NCI-H187 (cell line): ENCODE measurements at places on chromosomes 13 and 19.

DNA sequence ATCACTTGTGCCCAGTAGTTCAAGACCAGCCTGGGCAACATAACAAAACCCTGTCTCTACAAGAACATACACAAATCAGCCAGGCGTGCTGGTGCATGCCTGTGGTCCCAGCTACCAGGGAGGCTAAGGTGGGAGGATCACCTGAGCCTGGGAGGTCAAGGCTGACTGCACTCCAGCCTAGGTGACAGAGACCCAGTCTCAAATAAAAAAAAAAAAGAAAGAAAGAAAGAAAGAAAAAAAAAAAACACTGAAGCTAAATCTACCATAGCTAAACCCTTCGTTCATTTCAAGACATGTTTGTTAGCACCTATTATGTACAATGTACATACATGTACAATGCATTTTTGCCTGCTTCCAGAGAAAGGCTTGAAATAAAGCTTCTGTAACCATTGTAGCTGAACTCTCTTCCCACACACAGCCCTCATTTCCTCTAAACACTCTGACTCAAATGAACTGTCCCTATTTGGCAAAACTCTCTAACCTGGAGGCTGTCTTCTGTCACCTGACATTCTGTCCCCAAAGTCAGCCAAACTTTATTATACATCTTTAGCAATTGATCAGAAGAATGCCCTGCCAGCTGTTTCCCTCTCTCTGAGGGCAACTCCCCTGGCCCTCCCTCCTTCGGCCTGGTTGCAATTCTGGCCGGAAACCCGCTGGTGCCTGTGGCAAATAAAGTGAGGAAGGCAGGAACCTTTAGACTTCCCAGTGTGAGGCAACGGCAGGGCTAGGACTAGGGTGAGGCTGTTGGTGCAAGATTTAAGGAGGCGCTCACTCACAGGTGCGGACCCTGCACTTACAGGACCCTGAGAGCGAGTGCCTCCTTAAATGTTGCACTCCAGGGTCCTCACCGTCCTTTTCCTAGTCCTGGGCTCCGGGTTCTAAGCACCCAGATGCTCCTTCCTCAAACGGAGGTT, 1.8 kb downstream of the ETHE1 start:
- DNase-seq: no peak

GRCh38 chr13:21511849-21512248, 52.7 kb upstream of the ZDHHC20 start:
- DNase-seq: no peak

DNA sequence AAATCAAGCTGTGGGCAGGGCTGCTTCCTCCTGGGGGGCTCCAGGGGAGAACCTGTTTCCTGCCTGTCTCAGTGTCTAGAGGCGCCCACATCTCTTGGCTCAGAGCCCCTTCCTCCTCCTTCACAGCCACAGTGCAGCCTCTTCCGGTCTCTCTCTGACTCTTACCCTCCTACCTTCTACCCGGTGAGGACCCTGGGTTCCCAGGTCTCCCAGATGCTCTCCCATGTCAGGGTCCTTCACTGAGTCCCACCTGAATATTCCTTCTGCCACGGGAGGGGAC, 153.1 kb downstream of the KDM4B start:
- no peak for DNase-seq

DNA sequence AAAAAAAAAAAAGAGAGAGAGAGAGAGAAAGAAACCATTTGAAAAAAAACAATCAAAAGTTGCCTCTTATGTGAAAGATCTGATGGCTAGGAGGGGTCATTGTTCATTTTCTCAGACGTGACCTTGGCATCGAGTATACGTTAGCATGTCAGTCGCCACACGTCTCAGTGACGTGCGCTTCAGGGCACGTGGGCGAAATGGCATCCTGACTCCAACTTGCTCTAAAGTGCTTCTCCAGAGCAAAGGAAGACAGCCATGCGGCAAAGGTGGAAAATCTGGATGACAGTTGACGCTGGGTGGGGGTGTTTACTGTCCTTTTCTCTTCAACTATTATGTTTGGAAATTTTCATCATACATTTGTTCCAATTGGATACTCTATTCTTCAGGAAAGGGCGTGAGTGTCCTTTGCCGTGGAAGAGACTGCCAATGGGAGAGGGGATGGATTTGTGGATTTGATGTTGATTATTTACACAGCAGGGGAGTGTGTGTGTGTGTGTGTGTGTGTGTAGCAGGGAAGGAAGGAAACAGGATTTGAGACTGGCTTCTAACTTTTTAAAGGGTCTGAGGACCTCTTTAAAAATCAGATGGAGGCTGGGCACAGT, 25.0 kb downstream of the KLF2 start:
- DNase-seq: no peak

GRCh38 chr13:37089495-37089894, 16.0 kb downstream of the CSNK1A1L start:
- no peak for DNase-seq

- DNase-seq: no peak
Measured at GRCh38 chr13:91647361-91647990, 249.1 kb downstream of the GPC5 start.

DNA sequence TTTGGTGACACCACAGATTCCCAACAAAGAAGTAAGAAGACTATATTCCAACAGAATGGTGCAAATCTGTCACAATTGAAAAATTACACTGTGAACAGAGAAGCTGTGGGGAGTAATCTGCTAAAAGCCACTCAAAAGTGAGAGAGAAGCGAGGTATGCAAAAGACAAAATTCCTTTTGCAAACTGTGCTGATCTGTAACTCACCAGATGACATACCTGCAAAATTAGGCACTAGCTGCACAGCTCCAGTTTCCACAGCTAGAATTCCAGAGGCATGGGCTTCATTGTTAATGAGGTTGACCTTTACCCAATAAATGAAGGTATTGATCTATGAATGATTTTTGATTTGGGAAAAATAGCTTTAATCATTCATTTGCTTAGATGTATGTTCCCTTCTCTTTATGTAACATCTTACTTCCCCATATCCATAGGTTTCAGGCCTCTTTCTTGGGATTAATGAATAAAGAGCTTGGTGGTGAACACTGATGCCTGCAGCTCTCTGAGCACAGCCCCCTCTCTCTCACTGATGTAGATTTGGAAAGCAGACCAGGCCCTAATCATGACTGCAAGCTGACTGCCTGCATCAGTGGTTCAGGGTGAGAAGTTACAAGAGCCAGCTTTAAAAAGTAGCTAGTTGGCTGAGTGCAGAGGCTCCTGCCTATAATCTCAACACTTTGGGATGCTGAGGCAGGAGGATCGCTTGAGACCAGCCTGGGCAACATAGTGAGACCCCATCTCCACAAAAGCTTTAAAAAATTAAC, 85.2 kb downstream of the LACC1 start:
- no peak for DNase-seq

DNA sequence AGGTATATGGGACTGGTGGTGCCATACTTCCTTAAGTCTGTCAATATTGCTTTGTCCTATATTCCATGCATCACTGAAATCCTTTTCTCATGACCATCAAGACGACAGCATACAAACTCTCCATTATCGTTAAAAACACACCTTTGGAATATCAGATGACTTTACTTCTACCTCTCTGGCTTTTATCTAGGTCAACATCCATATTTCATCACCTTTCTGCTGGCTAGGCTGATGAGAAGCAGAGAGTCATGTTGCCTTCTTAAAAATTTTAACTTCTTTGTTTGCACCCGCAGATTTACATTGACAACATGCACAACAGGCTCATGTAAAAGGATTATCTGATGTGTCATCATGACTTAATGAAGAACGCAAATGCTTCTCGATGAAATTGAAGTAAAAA, 771.4 kb downstream of the OLFM4 start:
- DNase-seq: no peak

DNA sequence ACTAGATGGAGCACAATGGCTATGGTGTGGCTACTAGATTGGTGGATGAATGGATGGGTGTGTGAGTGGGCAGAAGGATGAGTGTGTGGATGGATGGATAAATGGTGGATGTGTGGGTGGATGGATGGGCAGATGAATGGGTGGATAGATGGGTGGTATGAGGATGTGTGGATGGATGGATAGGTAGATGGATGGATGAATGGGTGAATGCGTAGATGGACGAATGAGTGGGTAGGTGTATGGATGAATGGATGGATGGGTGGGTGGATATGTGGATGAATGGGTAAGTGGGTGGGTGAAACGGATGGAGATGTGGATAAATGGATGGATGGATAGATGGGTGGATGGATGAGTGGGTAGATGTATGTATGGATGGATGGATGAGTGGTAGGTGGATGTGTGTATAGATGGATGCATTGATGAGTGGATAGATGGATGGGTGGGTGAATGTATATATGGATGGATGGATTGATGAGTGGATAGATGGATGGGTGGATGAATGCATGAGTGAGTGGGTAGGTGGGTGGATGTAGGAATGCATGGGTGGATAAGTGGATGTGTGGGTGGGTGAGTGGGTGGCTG, 114.2 kb downstream of the TEX29 start:
- no peak for DNase-seq

DNA sequence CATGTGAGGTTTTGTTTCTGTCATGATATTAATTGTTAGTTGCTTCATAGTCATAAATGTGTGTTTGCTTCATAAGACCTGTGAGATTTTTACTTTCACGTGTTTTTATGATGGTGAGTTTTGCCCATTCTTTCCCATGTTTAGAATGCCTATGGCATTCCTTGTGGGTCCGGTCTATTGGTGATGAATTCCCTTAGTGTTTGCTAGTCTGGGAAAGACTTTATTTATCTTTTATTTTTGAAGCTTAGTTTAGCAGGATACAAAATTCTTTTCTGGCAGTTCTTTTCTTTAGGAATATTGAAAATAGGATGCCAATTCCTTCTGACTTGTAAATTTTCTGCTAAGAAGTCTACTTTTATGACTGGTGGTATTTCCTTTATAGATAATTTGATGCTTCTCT, 332.7 kb downstream of the OXGR1 start:
- no peak for DNase-seq

GRCh38 chr19:408902-409515, at the start of gene C2CD4C:
Gene C2CD4C (minus strand): TSS chr19:409147. CDS start chr19:408361, 786 bp downstream.
- DNase-seq: no peak

DNA sequence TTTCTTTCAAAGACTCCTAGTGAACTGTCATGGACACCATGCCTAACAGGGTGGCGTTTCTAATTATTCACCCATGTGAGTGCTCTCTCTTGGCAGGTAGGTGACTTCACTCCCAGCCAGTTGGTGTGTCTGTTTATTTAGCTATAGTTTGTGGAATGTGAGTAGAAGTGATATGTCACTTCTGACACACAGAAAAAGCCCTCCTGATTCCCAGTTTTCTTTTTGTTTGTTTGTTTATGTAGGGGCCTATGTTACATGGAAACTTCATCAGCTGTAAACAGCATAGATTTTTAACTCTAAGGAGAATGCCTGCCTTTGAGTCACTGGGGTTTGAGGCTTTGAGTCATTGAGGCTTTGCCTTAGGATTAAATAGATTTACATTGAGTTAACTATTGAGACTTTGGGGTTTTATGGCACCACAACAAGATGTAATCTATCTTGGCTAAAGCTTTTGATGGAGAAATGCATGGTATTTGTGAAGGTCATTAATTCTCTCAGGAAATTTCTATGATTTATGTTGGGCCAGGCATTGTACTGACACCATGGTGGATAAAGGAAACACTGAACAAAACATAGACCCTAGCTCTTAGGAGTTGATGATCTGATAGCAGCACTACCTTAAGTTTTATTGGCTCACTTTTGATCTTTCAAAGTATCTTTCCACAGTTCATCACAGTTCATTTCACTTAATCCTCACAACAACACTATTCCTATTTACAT, 45.3 kb downstream of the UFM1 start:
- DNase-seq: no peak
